Astrocyte (in vitro differentiated cells and primary cell): ENCODE measurements at places on chromosomes 6 and 20. TPM values are rescaled to one million over a fixed set of nuclear protein-coding genes. Genes with fewer than 3 reads are reported as not detected.
A peak's percentile ranks its signal among the peaks of the same experiment; 100 is the strongest.

NRSN1 gene
- not detected in 2 replicates for total RNA-seq

- H3K27ac ChIP-seq: no peak overlapping the region
- H3K4me1 ChIP-seq: no peaks in the 10 kb centered on the region
- no peak for DNase-seq
- no peak overlapping the region for H3K4me3 ChIP-seq
- no peaks in the 10 kb centered on the region for H3K36me3 ChIP-seq
Observed at GRCh38 chr6:6085928-6086668, 79.4 kb upstream of the NRN1 start.

DNA sequence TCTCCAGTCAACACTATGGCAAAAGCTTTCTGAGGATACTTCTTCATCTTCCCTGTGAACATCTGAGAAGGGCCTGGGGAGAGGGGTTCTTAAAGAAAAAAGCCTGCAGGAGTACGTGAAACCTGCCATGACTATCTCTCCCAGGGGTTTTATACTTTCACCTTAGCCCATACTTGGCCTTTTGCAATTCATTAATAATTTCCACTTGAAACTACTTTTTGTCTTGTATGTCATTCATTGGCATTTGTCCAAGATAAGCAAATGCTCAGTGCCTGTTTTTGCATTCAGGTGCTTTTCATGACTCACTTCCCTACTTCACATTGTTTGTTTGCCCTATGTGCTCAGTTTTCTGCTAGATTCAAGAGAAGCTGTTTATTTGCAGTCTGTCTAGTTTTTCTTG lies 580.3 kb upstream of the GJE1 start:
- peak overlapping the region; percentile 22 for H3K27ac ChIP-seq
- peak; percentile 90 for DNase-seq
- H3K4me1 ChIP-seq: no peaks in the 10 kb centered on the region
- H3K4me3 ChIP-seq: no peak overlapping the region
- H3K27me3 ChIP-seq: no peaks in the 10 kb centered on the region

- H3K4me3 ChIP-seq: no peak overlapping the region
- no peaks in the 10 kb centered on the region for H3K27me3 ChIP-seq
- no peak for DNase-seq
- no peaks in the 10 kb centered on the region for H3K36me3 ChIP-seq
- peaks cover 34% of the 10 kb centered on the region for H3K4me1 ChIP-seq
Observed at GRCh38 chr20:4134861-4135379, 119.6 kb upstream of the RNF24 start.

- H3K27ac ChIP-seq: no peak overlapping the region
- H3K4me3 ChIP-seq: no peak overlapping the region
- no peaks in the 10 kb centered on the region for H3K4me1 ChIP-seq
- no peaks in the 10 kb centered on the region for H3K36me3 ChIP-seq
- no peaks in the 10 kb centered on the region for H3K27me3 ChIP-seq
- no peak for DNase-seq
Observed at GRCh38 chr6:6494677-6495076, 93.8 kb upstream of the LY86 start.

DNA sequence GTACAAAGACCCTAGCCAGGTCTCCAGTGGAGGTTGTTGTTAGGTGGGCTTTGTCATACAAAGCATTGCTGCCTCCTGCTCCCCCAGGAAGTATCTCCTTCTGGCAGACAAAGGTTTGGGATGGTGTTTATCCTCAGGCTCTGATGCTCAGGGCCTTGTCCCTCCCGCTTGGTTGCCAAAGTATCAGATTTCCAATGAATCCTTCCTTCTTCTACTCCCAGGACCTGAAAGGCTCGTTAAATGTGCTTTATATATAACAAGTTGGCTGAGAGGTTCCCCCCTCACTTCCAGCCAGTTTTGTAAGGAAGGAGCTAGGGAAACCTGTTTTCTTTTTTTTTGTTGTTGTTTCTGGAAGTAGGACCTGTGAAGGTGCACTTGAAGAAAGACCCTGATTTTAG lies 14.4 kb downstream of the PTK7 start:
- H3K27me3 ChIP-seq: no peaks in the 10 kb centered on the region
- H3K27ac ChIP-seq: peak overlapping the region; percentile 20
- no peak overlapping the region for H3K4me3 ChIP-seq
- no peaks in the 10 kb centered on the region for H3K36me3 ChIP-seq
- DNase-seq: no peak

DNA sequence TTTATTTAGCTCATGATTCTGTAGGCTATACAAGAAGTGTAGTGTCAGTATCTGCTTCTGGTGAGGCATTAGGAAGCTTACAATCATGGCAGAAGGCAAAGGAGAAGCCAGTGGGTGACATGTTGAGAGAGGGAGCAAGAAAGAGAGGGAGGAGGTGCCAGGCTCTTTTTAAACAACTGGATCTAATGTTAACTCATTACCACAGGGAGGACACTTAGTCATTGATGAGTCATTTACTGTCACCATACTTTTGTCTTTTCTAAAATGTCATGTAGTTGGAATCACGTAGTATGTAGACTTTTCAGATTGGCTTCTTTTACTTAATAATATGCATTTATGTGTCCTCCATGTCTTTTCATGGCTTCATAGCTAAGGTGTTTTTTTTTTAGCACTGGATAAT lies 58.1 kb downstream of the NUS1 start:
- no peak overlapping the region for H3K27ac ChIP-seq
- no peak overlapping the region for H3K4me3 ChIP-seq
- H3K4me1 ChIP-seq: no peaks in the 10 kb centered on the region
- no peak for DNase-seq

ARFRP1 gene
- total RNA-seq: 30.0 and 32.5 TPM in 2 replicates

DNA sequence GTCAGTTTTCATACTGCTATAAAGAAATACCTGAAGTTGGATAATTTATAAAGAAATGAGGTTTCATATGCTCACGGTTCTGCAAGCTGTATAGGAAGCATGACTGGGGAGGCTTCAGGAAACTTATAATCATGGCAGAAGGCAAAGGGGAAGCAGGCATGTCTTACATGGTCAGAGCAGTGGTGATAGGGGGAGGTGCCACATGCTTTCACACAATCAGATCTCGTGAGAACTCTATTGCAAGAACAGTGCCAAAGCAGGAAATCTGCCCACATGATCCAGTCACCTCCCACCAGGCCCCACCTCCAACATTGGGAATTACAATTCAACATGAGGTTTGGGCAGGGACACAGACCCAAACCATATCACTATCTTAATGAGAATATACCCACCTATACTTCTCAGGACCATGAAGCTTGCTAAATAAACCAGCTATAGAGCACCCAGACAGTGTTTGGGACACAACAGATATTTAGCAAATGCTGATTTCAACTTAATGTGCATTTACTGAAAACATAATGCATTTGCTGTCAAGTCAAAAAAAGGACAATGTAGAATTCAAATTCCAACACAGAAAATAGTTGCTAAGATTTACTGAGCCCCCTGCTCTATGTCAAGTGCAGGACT lies 63.8 kb downstream of the TNFRSF21 start:
- H3K27me3 ChIP-seq: no peaks in the 10 kb centered on the region
- no peak overlapping the region for H3K4me3 ChIP-seq
- H3K4me1 ChIP-seq: peaks cover 13% of the 10 kb centered on the region
- DNase-seq: no peak
- H3K36me3 ChIP-seq: no peaks in the 10 kb centered on the region

MLIP gene
- 0.55 TPM in 1 of 2 replicates, not detected in the other for total RNA-seq

DNA sequence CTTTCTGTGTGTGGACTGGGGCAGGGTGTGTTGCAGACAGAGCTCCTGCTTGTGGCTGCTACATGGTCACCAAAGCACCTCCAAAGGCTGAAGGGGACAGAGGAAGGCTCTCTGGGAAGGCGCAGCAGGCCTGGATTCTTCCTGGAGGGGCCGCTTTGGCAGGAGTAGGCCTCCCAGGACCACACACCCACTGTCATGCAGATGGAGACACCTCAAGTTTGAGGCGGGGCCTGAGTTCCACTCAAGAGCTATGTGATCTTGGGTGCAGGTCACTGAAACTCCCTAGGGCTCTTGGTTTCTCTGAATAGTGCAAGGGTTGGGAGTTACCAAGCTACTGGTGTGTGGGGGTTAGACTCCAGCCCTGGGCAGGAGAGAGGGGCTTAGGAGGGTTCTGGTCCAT lies 27.9 kb downstream of the EFCAB8 start:
- H3K36me3 ChIP-seq: no peaks in the 10 kb centered on the region
- no peaks in the 10 kb centered on the region for H3K27me3 ChIP-seq
- H3K4me3 ChIP-seq: no peak overlapping the region
- no peak for DNase-seq
- H3K4me1 ChIP-seq: no peaks in the 10 kb centered on the region

- H3K4me3 ChIP-seq: no peak overlapping the region
- DNase-seq: peak; percentile 2
- H3K36me3 ChIP-seq: no peaks in the 10 kb centered on the region
- H3K27ac ChIP-seq: no peak overlapping the region
- H3K27me3 ChIP-seq: no peaks in the 10 kb centered on the region
Observed at GRCh38 chr6:2072453-2072852, 173.0 kb downstream of the GMDS start.

DNA sequence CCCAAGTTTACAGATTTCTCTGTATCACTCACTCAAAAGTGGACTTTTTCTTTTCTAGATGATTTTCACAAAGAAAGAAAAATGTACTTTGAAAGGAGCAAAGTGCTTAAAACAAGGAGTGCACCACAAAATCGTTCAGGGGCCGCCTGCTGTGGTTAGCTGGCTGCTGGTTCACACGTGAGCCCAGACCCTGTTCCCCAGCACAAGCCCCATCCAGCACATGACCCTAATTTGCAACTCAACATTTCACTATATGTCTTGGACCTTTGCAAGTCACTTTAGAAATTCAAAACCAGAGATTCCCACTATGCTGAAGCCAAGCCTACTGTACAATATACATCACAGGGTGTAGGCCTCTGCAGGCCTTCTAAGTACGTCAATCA lies 95.5 kb upstream of the NHSL1 start:
- no peak for DNase-seq
- H3K36me3 ChIP-seq: no peaks in the 10 kb centered on the region
- peak overlapping the region; percentile 88 for H3K27ac ChIP-seq
- peaks cover 31% of the 10 kb centered on the region for H3K4me1 ChIP-seq
- no peak overlapping the region for H3K4me3 ChIP-seq

DNA sequence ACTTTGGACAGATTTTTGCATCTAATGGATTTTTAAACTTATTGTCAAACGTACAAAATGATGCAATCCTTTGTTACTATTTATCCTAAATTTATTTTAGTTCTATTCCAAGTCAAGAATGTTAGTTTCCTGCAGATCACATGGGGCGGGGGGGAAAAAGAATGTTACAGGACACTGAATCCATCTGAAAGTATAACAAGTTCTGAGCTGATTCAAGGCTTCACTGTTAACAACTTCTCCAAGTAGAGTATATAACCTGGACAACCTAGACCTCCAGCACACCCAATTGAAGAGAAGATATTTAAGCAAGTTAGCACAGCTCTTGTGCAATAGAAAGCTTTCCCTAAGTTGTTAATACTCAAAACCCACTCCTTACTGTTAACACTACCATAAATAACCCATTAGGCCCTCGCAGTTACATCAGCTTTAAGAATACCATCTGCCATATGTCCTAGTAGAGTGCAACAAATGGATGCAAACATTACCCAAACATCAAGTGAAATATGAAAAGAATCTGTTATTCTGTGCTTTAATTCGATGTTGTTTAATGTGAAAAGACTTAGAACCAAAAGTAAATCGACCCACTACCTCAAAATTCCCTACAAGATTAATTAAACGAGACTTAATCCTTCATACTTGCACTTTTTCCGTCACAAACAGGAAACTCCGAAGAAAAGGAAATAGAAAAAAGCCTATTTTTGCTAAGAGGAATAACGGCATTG lies 1.3 kb downstream of the SEC63 start:
- H3K27ac ChIP-seq: peak overlapping the region; percentile 94
- H3K4me1 ChIP-seq: peaks cover 4% of the 10 kb centered on the region
- peak overlapping the region; percentile 96 for H3K4me3 ChIP-seq
- DNase-seq: peak; percentile 12
- no peaks in the 10 kb centered on the region for H3K36me3 ChIP-seq
- no peaks in the 10 kb centered on the region for H3K27me3 ChIP-seq

GRCh38 chr6:7813704-7814103 lies 87.8 kb downstream of the BMP6 start:
- H3K4me3 ChIP-seq: no peak overlapping the region
- H3K27ac ChIP-seq: no peak overlapping the region
- no peaks in the 10 kb centered on the region for H3K4me1 ChIP-seq
- H3K27me3 ChIP-seq: no peaks in the 10 kb centered on the region

DNA sequence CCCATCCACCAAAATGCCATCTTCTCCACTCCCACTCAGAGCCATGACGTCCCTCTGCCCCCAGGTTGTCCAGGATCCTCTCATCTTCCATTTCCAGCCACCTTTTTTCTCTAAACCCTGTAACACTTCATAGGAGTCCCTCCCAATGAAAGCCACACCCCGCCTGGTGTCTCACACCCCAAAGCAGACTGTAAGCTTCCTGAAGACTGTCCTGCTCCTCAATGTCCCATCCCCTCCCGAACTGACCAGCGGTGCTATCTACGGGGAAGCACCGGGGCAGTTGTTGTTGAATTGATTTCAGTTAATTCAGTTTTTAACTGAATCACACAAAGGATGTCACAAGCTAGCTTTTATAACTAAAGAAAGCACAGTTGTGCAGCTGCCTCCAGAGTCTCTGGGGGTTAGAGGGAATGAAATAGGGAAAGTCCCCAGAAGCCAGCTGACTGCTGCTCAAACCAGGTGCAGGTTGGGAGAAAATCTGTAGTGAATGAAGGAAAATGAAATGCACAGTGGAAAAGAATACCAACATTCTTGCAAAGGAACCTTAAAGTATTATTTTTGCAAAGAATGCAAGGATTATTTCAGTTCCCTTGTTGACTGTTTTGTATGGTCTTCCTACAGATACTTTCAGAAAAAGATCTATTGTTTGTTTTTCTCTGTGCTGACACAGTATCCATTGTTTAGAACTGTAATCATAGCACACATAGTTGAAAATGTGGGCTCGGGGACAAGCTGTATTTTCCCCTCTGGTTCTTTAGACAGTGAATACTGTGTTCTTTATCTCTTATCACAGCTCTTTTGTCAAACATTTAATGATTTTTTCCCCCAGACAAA lies 222.6 kb upstream of the QKI start:
- no peak overlapping the region for H3K4me3 ChIP-seq
- no peaks in the 10 kb centered on the region for H3K4me1 ChIP-seq
- H3K27ac ChIP-seq: no peak overlapping the region
- DNase-seq: no peak
- H3K27me3 ChIP-seq: no peaks in the 10 kb centered on the region

DNA sequence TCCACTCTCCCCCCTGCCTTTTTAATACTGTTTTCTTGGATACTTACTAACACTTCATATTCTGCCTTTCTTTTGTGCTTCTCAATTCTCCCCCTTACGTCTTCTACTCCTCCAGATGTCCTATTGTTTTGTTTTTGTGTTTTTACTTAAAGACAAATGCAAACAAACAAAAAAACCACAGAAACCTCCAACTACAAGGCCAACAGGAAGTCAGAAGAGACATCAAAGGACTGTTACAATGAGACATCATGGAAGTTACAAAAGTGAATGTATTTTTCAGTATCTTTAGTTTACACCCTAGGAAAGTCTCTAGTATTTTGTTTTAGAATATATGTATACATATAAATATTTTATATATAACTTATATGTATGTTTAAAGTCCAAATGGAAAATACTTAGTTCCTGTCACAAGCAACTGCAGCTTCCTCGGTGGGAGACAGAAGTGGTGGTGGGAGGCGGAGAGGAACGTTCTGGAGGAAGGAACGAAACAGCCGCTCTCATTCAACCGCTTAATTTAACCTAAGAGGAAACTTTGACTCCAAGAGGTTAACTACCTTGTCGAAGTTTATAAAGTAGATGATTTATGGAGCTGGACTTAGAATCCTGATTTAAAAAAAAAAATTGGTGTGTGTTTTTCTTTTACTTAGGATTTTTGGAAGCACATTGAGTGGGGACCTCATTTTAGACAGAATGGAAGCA lies 168.9 kb upstream of the PDE10A start:
- no peak for DNase-seq
- H3K27ac ChIP-seq: no peak overlapping the region
- H3K4me3 ChIP-seq: no peak overlapping the region
- H3K27me3 ChIP-seq: peaks cover 4% of the 10 kb centered on the region
